Activated CD4-positive, CD25-positive, alpha-beta regulatory T cell treated with anti-CD3 and anti-CD28 coated beads, Interleukin-2, amount 50 U/mL, for 16 hours (primary cell): ENCODE measurements at places on chromosomes 11 and 22.

DNA sequence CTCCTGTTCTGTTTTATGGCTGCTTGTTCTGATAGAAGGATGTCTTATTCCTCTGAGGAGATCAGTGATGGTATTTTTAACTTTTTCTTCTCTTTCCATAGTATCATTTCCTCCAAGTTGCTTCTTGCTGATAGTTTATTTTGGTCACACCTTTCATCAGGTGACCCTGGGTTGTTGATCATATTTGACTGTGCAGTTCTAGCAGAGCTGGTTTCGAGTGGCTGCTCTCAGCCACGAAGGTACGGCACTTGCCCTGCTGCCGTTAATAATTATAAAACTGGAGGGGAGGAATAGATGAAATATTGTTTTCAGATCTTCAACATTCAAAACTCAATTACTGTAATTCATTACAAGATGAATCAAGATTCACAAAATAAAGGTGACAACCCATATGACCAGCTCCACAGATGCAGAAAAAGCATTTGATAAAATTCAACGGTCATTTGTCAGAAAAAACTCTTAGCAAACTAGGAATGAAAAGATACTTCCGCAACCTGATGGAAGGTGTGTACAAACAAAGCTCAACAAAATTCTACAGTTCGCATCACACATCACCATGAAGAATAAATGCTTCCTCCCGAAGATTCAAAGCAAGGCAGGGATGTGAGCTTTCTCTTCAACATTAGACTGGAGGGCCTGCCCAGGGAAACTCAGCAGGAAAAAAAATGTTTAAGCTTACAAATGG lies 59.2 kb upstream of the RTL6 start:
- no peak for DNase-seq

- DNase-seq: no peak
Observed at GRCh38 chr11:63884196-63884932, 32.6 kb downstream of the RCOR2 start.

- DNase-seq: no peak
Observed at GRCh38 chr11:93330446-93330984, at the start of gene DEUP1. Gene DEUP1, plus strand, starts transcription at chr11:93330742. Its CDS starts 1,518 bp downstream, at chr11:93332260.

GRCh38 chr22:34102633-34103032 lies 182.4 kb upstream of the LARGE1 start:
- DNase-seq: no peak

GRCh38 chr22:25478528-25478927 lies 85.9 kb upstream of the GRK3 start:
- DNase-seq: no peak

- no peak for DNase-seq
Observed at GRCh38 chr22:31102441-31103081, 4.8 kb downstream of the SELENOM start.

GRCh38 chr11:1305063-1305495 lies 4.4 kb downstream of the TOLLIP start:
- DNase-seq: no peak

DNA sequence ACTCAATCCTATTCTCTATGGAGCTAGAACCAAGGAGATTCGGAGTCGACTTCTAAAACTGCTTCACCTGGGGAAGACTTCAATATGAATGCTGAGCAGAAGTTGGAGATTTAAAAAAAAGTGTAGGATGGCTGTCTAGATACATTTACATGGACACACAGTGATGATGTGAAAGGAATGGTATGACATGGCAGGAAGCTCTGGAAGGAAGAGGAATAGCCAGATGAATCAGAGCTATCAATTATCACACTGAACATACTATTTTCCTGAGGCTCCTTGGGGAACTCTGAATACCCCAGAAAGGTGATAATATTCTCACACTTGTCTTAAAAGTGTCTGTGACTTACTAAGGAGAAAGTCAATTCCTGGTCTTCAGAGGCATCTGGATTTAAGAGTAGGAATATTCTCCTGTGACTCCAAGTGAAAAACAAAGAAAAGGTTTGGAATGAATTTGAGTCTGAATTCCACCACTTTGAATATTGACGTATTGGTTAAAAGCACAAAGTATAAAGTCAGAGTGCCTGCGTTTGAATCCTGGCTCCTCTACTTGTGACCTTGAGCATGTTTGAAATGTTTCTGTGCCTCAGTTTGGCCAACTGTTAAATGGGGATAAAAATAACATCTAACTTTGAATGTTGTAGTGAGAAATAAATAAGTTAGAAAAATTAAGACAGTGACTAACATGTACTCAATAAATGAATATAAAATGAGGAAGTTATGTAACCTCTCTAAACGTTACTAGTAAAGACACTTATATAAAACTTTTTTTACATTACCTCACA lies 1.3 kb downstream of the OR52D1 start:
- DNase-seq: no peak

GRCh38 chr11:196786-197731 lies 4.2 kb downstream of the SCGB1C1 start:
- DNase-seq: no peak

DNA sequence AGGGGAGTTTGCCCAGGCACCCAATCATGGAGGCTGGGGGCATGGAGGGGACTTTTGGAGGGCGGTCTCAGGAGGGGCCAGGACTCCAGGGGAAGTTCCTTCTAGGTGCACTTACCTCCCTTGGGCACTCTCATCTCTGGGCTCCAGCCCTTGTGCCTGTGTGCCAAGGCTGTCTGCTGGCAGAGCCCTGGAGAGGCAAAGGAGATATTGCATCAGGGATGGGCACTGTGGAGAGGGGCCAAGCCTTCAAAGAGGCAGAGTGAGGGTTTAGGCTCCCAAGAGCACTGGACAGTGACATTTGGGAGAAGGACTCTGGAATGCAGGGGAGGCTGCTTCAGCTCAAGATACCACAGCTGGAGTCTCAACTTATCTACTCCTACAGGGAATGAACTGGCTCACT lies 32.2 kb upstream of the TFIP11 start:
- DNase-seq: no peak

DNA sequence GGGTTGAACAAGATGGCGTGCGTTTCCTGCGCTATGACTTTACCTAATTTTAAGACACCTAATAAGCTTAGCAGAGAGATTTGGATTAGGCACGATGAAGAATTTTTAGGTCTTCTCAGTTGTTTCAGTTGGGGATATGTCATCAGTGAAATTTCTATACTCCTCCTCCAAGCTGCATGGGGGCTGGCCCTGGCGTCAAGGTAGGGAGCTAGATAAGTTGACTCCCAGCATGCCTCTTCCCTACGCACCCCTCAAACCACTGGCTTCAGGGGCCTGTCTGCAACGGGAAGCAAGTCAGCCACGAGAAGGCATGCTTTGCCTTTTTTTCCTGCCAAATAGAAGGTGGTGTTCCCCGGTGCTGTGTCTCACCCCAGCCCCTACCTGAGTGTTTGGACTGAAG lies 13.3 kb downstream of the DGAT2 start:
- no peak for DNase-seq

DNA sequence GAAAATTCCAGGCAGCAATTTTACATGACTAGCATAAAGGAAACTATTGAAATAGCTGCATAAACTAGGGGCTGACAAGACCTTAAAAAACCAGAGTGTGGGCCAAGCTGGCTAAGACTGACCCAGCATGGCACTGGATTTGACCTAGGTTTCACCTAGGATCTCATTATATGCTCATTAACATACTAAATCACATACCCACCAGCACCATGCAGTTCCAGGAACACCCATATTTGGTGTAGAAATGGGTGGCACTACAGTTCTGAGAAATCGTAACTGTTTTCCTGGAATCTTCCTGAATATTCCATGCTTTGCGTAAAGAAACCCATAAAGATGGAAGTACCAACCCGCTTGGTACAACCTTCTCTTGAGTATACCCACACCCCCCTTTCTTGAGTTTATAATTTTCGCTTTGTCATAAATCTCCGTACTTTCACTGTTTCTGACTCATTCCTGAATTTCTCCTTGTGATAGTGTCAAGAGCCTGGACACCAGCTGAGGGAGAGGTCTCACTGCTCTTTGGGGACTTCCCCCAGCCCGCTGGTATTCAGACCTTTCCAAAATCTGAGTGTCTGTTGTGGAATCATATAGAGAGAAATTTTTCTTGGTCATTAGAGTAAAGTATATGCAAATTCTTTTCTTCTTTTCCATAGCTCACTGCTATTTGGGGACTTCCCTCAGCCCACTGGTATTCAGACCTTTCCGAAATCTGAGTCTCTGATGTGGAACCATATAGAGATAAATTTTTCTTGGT lies 55.1 kb downstream of the MTMR3 start:
- no peak for DNase-seq

GRCh38 chr11:106158406-106158805 lies 80.9 kb downstream of the AASDHPPT start:
- no peak for DNase-seq

DNA sequence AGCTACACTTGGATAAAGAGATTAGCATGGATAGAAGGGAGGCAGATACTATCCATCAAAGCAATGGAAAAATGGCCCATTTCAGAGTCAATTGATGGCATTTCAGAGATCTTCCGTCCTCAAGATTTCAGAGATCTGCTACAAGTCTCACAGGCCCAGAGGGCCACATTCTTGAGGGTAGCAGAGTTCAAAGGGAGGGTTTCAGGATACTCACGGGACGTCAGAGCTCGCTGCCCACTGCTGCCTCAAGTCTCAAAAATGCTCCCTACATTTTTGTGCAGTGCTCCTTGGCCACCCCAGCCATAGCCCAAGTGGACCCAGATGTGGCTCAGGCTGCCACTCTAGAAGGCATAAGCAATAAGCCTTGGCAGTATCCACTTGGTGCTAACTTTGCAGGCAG lies 24.9 kb downstream of the RTL6 start:
- no peak for DNase-seq

- no peak for DNase-seq
Observed at GRCh38 chr11:77879218-77879617, 58.3 kb downstream of the AAMDC start.

- no peak for DNase-seq
Observed at GRCh38 chr11:127269911-127270310, 269.3 kb upstream of the KIRREL3 start.

DNA sequence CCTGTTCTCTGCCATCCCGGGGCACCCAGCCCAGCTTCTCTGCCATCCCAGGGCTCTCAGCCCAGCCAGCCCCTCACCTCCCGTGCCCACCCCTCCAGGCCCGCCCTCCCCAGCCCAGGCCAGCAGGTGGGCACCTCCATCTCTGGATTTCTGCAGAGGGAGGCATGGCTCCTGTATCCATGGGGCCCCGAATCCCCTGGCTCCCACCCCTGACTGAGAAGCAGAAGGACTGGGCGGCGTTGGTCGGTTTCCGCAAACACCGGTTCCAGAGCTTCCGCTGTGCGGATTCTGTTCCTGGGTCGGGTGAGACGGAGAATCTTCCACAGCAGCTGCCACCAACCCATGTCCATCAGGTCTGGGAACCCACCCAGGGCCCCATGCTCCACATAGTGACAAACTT lies 240.3 kb downstream of the BRD1 start:
- DNase-seq: no peak

- no peak for DNase-seq
Observed at GRCh38 chr11:3222941-3223915, 4.6 kb upstream of the MRGPRG start.

DNA sequence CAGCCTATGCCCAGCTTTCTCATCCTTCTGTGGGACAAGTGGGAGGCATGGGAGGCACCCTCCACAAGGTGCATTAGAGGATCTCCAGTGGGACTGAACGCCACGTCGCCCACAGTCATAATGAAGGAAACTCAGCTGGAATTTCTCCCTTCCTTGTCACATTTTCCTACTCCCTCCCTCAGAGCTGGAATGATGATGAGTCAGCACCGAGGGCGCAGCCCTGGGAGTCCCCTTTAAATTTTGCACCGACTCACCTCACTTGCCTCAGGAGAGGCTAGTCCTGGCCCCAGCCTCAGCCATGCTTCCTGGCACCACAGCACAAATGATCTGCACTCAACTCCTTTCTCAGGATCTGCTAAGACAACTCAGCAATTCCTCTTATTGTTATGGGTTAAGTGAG lies 34.3 kb downstream of the DBX1 start:
- DNase-seq: no peak

DNA sequence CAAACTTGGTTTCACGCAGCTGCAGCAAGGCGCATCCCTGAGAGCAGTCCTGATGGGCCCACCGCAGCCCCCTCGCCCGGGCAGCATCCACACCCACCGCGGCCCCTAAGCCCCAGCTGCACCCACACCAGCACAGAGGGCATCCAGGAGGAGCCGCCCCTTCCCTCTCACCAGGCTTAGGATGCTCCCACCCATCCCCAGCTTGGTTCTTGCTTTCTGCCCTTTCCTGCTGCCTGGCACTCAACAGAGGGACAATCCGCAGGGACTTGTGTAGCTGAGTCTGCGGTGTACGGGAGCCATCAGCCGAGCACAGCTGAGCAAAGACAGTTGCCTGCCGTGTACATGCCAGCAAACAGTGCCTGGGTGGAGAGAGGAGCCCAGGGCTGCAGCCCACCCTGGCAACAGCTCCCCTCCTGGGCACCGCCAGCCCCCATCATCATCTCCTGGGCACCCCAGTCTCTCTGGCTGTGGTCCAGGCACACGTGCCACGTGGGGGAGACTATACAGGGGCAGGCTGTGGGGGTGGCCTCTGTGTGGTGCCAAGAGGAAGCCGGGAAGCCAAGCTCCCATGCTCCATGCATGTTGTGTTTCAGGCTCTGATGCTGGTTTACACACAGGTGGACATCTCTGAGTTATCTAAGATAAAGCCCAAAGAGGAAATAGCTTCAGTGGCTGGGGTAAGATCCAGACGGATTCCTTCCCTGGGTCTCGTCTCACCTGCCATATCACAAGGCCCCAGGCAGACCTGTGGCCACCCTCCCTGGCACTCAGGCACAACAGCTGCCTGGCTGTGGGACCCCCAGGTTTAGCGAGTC lies 36.0 kb upstream of the GNB1L start:
- DNase-seq: no peak

GRCh38 chr11:116211147-116211546 lies 561.6 kb downstream of the BUD13 start:
- no peak for DNase-seq

DNA sequence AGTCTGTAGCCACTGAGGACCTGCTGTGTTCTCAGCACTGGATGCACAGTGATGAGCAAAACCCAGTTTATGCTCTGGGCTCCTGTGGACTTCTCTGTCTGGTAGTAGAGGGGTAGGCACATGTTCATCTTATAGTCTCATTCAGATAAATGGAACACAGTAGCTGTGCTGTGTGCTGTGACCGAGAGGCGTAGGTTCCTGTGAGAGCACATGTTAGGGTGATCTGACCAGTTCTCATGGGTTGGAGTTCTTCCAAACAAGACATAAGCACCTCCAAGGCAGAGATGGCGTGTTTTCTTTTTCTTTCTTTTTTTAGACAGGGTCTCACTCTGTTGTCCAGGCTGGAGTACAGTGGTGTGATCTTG lies 154.8 kb upstream of the RASSF10 start:
- DNase-seq: no peak

DNA sequence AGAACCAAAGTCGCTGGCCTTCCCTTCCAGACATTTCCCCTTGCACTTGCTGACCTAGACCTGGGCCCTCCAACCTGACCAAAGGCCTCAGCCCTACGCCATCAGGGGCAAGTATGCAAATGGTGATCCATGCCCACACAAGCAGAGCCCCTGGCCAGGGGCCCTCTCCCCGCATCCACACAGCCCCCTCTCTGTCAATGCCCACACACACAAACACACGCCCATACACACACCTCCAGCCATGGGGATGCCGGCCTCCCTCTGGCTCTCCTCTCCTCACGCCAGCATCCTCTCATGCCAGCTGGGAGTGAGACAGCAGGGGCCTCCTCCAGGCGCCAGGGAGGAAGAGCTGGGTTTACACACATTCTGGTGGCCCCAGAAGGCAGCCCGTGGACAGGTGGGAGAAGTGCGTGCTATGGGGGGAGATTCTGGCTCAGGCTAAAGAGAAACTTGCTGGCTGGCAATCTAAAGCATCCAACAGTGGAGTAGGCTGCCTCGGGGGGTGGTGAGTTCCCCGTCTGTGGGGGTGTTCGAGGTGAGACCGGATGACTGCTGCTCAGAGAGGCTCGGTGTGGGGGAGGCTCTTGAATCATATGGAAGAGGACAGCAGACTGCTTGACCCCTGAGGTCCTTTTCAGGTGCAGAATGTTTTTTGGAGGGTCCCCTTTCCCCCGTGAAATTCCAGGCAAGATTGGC lies 4.8 kb downstream of the NRXN2 start:
- no peak for DNase-seq
